ENCODE measurements at places on chromosomes 3 and 15.

DNA sequence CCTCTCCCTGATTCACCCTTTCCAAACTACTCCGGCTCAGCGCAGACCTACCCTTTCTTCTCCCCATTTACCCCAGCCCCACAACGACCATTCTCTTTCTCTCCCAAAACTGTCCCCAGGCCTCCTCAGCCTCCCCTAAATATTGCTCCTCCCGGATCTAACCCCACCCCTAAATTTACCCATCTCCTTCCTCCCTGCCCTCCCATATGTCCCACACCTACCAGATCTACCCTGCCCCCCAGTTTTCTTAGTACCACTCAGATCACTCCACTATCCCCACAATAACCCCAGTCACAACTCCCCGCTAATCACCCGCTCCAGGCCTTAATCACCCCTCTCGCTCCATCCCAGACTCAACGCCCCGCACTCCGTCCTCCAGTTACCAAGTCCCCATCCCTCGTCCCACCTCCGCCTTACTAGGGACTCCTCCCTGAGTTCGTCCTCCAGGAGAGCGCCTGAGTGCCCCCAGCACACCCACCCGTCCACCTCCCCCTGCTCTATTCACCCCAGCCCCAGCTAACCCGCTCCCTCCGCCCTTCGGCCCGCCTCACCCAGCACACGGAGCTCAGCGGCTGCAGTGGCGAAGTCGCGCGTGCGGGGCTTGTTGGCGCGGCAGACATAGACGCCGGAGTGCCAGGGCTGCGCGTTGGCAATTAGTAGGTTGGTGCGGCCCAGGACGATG lies 18.6 kb upstream of the IGDCC3 start:
- no peak for DNase-seq

DNA sequence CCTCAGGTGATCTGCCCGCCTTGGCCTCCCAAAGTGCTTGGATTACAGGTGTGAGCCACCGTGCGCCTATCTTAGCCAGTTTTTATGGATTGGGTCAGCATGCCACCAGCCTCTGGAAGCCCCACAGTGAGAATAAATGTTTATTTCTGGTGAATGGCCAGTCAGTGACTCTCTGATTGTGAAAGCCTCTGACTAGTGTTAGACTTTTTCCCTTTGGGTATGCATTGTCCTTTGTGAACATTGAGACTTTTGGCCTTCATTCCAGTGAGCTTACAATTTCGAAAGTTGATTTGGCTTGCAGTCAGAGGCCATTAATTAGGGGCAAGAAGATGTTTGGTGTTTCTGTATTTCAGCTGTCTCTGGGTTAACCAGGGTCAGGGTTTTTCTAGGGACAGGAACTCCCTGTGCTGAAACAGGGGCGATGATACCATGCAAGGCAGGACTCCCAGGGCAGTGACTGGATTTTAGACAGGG lies 274.5 kb upstream of the C2CD4B start:
- DNase-seq, result no peak

DNA sequence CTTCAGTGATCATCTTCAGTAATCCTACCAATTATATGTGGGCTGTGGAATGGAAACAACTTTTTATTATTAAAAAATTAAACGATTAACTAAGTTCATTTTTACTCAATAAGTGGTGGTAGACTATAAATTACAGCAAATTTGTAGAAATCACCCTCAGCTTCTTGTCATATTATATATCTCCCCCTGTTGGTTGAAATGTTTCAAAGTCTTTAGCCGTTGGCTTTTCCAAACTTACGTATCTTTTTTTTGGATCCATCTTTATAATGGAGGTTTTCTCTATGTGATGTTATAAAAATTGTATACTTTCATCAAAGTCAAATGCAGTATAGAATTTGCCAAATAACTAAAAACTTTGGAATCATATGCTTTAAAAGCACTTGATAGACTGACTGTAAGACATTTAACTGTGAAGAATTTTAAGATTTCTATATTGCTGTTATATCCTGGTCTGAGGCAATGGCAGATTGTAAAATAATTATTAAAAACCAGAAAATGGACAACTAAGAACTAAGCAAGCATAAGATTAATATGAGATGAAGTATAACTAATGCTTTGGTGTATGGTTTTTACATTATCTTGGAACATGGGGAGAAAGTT lies 44.7 kb downstream of the ATP11B start:
- peak; percentile 13 for DNase-seq

DNA sequence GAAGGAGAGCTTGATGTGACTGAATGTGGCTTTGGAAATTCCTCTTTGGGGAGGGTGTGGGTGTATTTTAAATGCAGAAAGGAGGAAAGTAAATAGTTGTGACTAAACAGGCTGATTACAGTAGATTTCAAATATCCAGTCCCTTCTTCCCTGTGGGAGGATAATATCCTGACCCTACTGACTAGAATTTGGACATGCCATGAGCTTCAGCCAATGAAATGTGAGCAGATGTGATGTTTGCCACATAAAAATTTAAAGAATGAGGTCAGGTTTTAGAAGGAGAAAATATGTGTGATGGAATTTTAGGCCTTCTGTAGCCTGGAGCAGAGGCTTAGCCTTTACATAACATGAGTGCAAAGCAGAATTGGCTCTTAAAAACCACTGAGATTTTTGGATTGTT lies 1218.9 kb downstream of the ROBO2 start:
- no peak for DNase-seq

DNA sequence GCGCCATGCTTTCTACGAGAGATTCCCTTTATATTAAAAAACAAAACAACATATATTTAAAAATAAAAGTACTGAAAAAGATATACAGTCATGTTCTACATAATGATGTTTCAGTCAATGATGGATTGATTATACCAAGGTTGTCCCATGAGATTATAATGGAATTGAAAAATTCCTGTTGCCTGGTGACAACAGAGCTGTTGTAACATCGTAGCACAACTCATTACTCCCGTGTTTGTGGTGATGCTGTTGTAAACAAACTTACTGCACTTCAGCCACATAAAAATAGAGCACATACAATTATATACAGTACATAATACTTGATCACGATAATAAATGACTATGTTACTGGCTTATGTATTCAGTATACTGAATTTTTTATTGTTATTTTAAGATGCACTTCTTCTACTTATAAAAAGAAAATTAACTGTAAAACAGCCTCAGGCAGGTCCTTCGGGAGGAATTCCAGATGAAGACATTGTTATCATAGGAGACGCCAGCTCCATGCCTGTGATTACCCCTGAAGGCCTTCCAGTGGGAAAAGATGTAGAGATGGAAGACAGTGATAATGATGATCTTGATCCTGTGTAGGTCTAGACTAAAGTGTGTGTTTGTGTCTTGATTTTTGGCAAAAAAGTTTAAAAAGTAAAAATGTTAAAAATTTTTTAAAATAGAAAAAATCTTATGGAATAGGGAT lies 11.7 kb downstream of the CCR1 start:
- no peak for DNase-seq

GRCh38 chr3:124303305-124303910 lies 311.5 kb upstream of the ROPN1 start:
- no peak for DNase-seq

DNA sequence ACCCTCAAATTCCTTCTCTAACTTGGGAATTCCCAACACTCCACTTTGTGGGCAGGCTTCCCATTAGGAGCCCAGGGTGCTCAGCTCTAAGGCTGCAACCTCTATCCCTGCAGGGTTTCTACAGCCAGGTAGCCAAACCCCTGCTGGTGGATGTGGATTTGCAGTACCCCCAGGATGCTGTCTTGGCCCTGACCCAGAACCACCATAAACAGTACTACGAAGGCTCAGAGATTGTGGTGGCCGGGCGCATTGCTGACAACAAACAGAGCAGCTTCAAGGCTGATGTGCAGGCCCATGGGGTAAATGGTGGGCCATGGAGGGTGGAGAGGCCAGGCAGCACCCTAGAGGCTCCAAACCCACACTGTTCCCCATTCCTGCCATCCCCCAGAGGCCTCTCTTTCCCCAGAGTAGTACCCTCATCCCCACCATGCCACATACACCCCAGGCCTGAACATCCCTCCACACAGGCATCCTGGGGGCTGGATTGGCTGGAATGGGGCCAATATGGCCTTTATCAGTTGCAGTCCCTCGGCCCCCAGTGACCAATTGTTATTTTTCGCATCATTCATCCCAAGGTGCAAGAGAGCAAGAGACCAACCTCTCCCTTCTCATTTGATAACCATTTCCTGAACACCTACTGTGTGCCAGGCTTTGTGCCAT lies 7.7 kb downstream of the ITIH1 start:
- no peak for DNase-seq

DNA sequence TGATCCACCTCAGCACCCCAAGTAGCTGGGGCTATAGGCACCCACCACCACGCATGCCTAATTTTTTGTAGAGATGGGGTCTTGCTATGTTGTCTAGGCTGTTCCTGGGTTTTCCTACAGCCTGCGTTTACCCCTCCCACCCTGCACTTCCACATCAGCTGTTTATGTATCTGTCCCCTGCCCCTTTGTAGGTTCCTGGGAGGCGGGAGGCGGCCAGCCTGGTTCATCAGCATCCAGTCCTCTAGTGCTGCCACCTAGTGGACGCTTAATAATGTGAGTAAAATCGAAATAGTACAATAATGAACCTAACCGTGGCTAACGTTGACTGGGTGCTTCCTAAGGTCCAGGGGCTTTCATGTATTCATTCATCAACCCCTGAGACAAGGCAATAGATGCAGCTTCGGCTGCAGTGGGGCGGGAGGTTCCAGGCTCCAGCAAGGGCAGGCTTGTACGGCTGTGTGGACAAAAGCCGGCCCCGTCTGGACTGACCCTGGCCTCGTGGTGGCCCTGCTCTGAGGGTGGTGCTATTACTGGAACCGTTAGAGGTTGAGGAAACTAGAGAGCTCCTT lies 1.2 kb upstream of the LCTL start:
- peak; percentile 60 for DNase-seq

DNA sequence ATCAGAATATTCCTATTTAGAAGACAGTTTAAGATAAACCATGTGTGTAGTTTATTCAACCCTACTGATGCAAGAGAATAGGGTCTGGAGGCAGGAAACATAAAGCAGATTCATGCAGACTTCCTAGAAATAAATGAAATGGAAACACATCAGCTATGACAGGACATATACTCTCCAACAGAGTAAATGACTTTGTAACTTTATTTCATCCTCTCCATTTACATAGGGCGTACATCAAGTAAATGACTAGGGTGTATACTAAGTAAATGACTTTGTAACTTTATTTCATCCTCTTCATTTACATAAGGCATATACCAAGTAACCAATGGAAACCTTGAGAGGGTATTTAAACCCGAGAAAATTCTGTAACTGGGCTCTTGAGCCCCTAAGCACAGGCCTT lies 17.6 kb upstream of the SRPRB start:
- DNase-seq, result no peak

DNA sequence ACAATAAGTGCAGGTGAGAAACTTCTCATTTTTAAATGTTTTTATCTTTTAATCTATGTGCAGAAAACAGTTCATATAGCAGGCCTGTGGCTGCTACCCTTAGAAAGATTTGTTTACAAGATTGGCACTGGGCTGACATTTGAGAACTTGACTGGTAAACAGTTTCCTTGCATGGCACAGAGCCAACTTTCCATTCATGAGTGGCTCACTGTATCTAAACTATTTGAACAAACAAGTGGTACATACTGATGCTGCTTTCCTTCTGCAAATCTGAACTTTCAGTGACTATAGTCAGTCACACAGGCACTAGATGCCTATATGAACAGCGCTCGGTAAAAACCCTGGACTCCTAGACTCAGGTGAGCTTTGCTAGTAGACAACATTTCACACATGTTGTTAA lies 6.3 kb upstream of the GTPBP8 start:
- peak; percentile 31 for DNase-seq

GRCh38 chr15:62976301-62976881 lies 66.2 kb upstream of the TPM1 start:
- no peak for DNase-seq

- DNase-seq, result no peak
Observed at GRCh38 chr3:80550174-80550573, 782.4 kb upstream of the ROBO1 start.

GRCh38 chr3:151135541-151136337 lies 50.3 kb downstream of the MED12L start:
- no peak for DNase-seq

DNA sequence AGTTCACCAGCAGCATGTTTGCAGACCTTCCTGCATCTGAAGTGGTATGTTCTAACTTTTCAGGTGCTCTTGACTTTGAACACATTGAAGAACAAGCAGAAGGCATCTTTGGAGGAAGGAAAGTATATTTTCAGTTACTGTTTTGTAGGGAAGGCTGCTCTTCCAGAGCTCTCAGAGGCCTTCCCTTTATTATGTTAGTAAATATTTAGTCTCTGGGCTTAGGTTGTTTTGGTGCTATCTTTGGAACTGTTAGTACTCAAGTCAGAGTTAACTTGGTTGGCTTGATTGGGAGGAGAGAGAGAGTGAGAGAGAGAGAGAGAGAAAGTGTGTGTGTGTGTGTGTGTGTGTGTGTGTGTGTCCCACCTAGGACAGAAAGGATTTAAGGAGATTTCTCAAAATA lies 188.2 kb downstream of the ITPR1 start:
- DNase-seq, result no peak

DNA sequence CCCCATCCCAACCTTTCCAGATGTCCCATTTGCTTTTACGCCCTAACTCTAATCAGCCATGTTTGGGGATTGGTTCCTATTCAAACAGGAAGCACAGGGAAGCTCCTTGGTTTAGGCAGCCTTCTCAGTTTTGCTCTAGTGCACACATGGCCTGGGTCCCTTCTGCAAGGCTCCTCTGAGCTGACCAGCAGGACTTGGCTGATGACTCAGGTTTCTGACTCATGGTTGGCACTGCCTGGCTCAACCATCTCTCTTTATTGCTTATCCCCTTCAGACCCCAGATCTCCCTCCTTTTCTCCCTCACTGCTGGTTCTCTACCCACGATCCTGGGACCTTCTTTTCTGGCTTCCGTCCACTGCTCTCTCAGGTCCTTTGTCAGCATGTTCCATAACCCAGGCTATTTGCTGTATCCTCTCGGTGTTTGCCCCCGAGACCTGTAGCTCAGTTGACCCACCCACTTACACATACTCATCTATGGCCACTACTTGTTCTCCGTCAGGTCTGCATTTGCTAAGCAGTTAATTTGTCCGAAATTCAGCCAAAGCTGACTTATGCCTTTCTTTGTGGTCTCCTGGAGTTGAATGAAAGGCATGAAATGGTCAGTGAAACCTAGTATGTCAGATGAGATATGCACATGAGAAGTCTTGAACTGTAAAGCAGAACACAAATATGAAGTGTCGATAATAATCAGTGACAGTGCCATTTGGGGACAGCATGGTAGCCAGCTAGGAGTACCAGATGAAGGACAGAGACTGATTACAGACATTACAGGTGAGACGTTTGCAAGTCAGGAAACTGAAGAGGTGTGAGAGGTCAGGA lies 323.5 kb upstream of the ROPN1 start:
- no peak for DNase-seq

- no peak for DNase-seq
Observed at GRCh38 chr3:133014325-133014724, 23.9 kb upstream of the TMEM108 start.

- no peak for DNase-seq
Observed at GRCh38 chr15:50024281-50024680, 94.8 kb downstream of the ATP8B4 start.

DNA sequence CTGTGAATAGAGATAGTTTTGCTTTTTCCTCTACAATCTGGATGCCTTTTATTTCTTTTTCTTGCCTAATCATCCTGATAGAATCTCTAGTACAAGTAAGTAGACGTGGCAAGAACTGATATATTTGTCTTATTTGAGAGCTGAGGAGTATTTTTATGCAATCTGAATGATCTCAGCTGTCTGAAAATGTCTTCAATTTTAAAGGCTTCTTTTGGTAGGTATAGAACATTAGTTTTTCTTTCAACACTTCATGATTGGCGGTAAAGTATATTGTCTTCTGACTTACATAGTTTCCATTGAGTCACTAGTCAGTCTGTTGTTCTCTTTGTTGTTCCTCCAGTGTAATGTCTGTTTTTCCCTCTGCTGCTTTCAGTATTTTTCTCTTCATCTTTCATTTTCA lies 31.3 kb downstream of the MGA start:
- DNase-seq, result no peak

Data from left kidney (tissue), 8 donors.